Activated CD4-positive, alpha-beta T cell treated with anti-CD3 and anti-CD28 coated beads for 24 hours (primary cell): ENCODE measurements at places on chromosomes 3 and 15.

DNA sequence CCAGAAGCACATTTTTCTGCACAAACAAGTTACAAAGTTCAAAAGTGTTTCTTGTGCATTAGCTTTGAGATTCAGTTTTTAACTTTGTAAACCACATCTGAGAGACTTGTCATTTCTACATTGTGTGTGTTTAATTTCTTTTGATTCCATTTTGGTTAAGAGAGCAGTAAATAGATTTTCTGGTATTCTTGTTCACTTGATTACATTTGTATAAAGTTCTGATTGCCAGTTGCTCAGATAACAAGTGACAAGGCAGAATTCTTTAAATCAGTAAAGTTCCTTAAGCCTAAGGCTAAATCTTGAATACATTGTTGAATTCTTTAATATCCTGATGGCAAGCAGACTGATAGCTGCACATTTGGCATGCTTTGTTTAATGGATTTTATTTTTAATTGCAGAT lies 3.1 kb upstream of the FBXO22 start:
- DNase-seq: no peak

GRCh38 chr3:522888-523287 lies 326.3 kb downstream of the CHL1 start:
- no peak for DNase-seq

- no peak for DNase-seq
Observed at GRCh38 chr3:145953316-145953715, 207.7 kb downstream of the PLOD2 start.

DNA sequence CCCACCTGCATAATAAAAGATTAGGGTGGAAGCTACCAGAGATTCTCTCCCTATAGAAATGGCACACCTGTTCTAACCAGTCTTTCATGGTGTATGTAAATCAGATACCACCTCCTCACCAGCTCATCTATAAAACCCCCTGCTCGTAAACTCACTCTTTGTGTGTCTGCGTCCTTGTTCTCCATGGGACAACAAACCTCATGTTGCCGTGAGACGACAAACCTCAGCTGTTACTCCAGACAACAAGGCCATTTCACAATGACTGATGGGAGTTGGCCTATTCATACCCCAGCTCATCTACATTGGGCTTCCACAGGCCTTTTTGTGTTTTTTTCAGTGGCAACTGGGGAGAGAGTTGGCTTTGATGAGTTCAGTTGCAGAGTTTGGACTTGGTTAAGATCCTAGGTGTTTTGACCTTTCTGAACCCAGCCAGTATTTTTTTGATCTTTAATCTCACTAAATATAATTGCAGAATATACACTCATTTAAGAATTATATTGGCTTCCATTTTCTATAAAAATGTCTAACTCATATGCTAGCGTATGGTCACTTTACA lies 96.6 kb upstream of the LRIG1 start:
- no peak for DNase-seq

- DNase-seq: peak; percentile 7
Observed at GRCh38 chr3:136862617-136863322, 762 bp downstream of the NCK1 start.

DNA sequence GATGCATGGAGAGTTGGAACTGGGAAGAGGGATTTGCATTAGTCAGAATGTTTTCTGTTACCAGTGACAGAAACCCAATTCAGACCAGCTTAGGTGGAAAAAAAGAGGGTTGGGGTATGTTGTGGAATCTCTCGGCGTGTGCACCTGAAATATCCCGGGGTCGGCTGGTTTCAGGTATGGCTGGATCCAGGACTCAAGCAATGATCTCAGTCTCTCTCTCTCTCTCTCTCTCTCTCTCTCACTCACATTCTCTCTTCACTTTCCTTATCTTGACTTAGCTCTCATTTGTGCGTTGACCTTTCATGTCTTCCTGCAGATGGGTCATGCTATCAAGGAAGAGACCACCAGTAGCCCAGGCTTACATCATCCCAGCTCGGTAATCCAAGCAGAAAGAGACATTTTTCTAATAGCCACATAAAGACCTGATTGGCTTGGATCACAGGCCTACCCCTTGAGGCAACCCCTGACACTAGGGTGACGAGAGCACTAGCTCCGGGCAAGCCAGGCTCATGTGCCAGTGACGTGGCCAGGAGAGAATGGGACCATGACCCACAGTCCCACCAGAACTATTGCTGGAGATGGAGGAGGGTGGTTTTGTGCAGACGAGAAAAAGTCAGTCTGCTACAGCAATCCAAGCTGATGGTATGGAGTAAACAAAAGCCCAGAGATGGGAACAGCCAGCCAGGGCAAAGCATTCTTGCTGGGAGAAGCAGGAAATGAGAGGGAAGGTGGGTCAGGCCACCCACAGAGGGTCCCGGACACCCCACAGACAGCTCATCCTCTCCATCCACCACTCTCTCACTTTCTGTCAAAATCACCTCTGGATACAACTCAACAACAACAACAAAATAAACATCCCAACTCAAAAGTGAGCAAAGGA lies 91.7 kb downstream of the CHSY1 start:
- no peak for DNase-seq

GRCh38 chr15:79582650-79583049 lies 150.5 kb downstream of the MINAR1 start:
- DNase-seq: no peak

- peak; percentile 1 for DNase-seq
Observed at GRCh38 chr15:52529341-52529924, 753 bp upstream of the MYO5A start.

DNA sequence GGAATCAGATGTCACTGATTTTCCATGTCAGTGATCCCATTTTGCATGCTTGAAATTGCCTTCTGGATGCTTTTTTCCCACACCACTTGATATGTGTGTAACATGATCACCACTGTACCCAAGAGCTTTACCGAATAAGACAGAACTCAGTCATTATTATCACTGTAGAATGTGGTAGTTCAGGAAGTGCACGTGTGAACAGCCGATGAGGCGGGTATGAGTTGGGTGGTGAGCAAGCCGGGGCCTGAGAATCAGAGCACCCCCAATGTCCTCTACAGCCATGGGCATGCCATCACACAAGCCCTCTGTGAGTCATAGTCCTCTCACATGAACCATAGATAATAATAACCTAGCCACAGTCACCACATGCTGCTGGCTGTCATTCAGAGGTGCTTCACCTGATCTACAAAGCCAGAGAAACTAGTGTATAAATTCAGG lies 470.8 kb downstream of the SOX2 start:
- no peak for DNase-seq

DNA sequence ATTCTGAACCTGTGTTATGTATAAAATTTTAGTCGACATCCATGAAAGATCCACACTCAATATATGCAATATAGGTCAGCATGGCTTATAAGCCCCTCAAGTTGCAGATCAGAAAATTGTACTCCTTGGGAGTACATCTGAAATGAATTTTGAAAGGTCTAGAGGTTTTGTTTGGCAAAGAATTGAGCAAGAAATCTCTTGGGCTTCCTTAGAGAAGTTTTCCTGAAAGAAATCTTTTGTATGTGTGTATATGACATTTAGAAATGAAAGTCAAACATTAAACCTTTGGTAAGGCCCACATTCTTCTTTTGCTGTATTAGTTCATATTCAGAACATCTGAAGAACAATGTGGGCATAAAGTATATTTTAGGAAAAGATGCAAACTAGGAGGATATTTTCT lies 1006.6 kb downstream of the NAALADL2 start:
- DNase-seq: no peak

DNA sequence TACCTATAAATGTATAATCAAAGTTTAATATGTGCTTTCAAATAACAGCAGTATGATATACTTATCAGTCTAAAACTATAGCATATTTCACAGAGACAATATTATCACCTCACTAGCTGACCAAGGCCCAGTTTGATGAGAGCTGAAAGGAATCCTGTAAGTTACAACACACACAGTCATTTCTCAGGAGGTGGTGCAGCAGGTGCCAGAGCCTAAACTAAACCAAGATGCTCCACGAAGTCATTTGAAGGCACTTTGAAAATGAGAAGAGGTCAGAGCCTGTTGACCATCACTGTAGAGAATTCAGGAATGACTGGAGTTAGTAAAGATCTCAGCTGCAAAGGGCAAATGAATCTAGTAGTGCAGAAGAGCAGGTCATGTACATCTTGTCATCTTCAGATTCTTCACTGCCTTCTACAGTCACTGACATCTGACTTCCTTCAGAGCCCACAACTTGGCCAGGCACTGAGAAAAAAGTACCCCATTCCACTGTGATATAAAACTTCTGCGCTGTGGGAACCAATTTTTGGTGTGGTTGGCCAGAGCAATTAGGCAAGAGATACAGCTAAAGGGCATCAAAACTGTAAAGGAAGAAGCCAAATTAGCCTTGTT lies 7.9 kb downstream of the GBE1 start:
- no peak for DNase-seq

DNA sequence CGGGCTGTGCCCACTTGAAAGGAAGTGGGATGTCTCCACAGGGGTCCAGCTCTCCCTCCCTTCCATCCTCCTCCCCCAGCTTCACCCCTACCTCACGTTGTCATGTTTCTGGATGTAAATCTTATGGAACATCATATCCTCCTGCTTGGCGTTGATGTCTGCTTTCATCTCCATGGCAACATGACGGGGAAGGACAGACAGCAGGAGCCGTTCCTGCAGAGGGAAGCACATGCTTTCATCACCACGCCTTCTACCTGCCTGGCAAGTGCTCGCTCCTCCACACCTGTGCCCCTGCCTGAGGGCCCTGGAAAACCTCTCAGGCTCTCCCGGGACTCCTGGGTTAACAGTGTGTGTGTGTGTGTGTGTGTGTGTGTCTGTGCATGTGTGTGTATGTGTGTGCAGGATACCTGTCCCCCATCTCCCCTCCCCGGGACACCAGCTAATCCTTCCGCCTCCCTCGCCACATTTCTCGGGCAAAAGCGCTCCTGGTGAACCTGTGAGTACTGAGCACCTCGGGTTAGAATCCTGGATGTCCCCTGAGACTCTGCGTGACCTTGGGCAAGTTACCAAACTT lies 101.1 kb downstream of the ADCY5 start:
- no peak for DNase-seq

DNA sequence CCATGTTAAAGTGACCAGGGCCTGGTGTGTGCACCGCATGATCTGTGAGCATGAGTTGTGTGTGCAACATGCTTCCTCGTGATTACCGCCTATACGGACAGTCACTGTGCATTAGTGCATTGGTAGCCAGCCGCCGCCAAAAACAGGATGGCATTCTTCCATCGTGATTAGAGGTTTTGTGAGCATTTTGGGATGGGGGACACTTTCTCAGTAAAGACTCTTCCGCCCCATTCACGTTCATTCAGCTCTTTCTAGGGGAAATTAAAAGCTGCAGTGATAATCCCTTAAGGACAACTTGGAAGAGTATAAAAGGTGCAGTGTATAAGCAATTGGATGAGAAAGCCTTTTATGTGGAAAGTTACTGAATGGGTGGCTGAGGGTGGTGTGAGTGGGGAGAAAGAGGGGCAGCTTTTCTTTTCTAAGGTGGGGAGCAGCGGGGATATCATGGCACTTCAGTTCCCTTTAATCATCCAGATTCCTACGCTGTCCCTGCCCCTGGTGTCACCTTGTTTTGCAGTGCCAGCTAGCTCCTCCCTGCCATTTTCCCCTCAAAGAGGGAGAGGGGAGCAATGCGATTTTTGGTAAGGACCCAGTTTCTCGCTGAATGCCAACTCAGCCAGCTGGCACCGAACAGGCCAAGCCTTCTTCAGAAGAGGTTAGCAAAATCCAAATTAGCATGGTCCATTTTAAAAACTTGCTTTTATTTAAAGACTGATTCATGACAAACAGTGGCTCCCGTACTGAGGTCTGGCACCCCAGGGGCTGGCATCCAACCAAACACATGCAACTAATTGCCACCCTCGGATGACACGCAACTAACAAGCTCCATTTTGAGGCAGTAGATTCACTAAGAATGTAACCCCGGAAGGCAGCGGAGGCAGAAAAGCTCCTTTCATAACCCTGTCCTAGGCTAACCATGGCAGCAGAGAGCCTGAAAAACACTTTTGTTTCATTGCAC lies 447.8 kb downstream of the FHIT start:
- DNase-seq: no peak

GRCh38 chr15:47136236-47136635 lies 581.1 kb upstream of the SEMA6D start:
- DNase-seq: no peak

DNA sequence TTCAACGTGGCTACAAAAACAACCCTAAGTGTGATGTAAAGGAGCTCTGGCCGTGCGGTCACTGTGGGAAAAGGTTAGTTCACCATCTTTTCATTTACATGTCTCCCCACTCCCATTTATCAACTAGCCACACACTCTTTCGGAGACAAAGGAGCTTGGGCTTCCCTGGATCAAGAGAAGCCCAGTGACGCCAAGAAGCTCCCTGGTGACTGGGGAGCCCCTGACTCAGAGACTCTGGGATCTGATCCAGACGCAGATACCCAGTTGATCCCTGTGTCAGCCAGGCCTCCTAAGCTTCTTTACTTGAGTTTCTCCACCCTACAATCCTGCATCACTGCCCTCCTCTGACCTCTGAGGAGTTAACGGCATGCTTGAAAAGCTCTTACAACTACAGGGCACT lies 43.9 kb downstream of the HEG1 start:
- DNase-seq: no peak
